RWPE2 (cell line): ENCODE measurements at places on chromosomes 2 and 18.

DNA sequence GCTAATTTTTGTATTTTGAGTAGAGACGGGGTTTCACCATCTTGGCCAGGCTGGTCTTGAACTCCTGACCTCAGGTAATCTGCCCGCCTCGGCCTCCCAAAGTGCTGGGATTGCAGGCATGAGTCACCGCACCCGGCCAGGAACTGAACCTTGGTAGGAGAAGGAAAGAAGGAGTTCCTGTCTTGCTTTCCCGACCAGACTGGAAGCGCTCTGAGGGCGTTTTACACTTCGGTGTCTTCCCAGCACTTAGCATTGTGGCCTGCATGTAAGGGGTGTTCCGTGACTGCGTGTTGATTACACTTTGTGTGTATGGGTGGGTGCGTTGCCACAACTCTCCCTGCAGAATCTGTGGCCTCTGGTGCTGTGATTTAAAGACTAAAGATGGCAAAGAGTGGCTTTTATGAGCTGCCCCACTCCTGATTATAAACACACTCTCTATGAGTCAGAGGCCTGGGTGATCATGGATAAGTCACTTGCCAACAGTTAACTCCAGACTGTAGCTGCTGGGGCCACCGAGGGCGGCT lies 46.0 kb downstream of the ODC1 start:
- no peak overlapping the region for H3K4me3 ChIP-seq
- H3K27me3 ChIP-seq: no peaks in the 10 kb centered on the region
- no peak for DNase-seq
- H3K27ac ChIP-seq: peak overlapping the region; percentile 95
- H3K4me1 ChIP-seq: peaks cover 40% of the 10 kb centered on the region

DNA sequence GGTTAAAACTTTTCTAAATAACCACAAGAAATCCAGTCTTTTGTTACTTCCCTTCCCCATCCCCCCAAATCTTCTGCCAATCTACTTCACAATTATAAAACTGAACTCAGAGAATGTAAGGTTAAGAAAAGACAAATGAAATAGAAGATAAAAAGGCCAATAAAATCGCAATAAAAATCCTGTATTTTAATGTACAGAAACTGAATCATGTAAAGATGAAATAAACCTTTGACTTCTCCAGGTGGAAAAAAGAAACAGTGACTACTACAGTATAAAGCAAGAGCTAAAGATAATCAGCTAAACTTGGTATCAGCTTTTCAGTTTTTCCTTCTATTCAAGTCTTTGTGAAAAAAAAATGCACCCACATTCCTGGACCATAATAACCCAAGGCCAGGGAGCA lies 1.7 kb downstream of the SYT4 start:
- peaks cover 18% of the 10 kb centered on the region for H3K27me3 ChIP-seq
- no peaks in the 10 kb centered on the region for H3K4me1 ChIP-seq
- H3K4me3 ChIP-seq: no peak overlapping the region
- H3K27ac ChIP-seq: no peak overlapping the region
- no peak for DNase-seq

DNA sequence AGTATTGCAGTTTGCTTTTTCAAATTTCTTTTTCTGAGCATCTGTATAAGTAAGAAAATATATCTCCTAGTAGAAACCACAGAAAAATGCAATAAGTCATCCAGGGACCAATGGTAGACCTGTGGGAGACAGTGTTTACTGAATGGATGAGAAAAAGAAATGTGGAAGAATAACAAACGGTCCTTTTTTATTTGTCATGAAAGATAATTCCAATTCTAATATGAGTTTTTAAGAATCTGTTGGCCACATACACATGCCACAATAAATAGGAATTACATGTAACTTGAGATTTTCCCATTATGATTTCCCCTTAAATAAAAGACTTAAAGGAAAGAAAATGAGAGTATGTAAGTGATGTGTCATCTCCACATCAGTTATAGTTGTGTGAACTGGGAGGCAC lies 107.7 kb upstream of the RAB27B start:
- no peaks in the 10 kb centered on the region for H3K27me3 ChIP-seq
- H3K27ac ChIP-seq: no peak overlapping the region
- no peaks in the 10 kb centered on the region for H3K4me1 ChIP-seq

- H3K27ac ChIP-seq: no peak overlapping the region
- no peaks in the 10 kb centered on the region for H3K36me3 ChIP-seq
- H3K27me3 ChIP-seq: no peaks in the 10 kb centered on the region
- DNase-seq: no peak
- H3K4me1 ChIP-seq: no peaks in the 10 kb centered on the region
These were observed 35.1 kb downstream of the GALM start for GRCh38 chr2:38700881-38701458.

DNA sequence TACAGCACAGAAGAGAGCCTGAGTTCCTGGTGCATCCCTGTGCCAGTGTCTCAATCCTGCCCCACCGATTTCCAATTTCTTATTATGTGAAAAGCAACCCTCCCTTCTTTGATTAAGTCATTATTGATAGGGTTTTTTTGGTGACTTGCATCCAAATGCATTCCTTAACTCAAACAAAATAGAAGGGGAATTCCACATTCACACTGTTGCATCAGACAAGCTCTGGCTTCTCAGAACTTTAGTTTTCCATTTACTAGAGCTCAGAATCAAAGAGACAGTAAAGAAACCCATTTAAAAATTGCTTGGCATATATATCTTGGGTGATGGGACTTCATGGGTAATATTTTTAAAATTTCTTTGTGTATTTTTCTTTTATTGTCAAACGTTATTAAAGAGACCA lies 13.8 kb upstream of the TMEM200C start:
- H3K4me3 ChIP-seq: no peak overlapping the region
- no peaks in the 10 kb centered on the region for H3K4me1 ChIP-seq
- no peak for DNase-seq
- no peaks in the 10 kb centered on the region for H3K27me3 ChIP-seq
- no peak overlapping the region for H3K27ac ChIP-seq

- DNase-seq: no peak
- no peak overlapping the region for H3K27ac ChIP-seq
- no peaks in the 10 kb centered on the region for H3K27me3 ChIP-seq
- no peak overlapping the region for H3K4me3 ChIP-seq
These were observed 15.2 kb downstream of the SMAD2 start for GRCh38 chr18:47915229-47915628.

DNA sequence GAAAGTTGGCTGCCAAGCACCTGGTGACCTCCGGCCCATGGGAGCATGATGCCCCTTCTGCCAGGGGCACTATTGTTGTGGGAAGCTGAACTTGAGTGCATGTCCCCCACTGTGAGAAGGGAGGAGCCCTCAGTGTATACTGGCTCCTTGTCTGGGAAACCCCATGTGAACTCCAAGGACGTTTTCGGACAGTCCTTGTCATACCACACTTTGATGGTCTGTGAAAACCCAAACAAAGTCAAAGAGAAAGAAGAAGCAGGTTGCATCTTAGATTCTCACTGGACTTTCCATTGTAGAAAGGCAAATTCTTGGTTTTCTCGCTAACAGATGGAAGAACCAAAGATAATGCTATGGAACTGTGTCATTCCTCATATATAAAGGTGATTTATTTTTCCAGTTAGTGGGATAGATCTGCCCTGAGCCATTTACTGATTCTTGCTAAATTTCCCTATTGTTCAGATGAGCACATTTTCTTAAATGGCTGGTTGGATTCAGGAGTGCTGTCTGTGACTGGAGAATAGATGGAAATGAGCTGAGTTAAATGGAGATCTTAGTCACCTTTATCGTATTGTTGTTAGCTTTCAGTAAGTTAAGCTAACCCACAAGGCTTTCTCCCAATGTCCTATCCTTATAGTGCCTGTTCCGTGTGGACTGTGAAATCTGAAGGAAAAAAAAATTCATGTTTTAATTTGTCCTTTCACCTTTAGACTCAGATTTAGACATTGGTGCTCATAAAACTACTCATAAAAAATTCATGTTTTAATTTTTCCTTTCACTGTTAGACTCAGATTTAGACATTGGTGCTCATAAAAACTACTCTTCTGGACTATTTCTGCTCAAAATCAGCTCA lies 166.6 kb downstream of the ACTR3 start:
- H3K27me3 ChIP-seq: peaks cover 18% of the 10 kb centered on the region
- no peaks in the 10 kb centered on the region for H3K36me3 ChIP-seq
- no peak overlapping the region for H3K27ac ChIP-seq
- DNase-seq: no peak

DNA sequence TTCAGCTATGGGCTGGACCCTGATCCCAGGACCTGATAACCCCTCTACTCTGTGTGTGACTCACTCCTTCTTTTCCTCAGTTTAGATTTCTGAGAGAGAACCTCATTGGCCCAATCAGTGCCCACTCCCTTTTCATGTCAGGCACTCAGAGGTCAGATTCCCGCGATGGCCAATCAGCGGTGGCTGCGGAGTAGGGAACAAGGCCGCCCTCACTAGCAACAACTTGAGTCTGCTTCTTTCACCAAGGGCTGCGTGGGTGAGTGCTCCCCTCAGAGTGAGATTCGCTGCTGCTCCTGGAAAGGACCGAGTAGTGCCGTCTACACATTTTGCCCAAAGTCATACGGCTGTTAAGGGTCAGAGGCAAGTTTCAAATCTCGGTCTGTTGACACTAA lies 34.7 kb downstream of the NPPC start:
- H3K27me3 ChIP-seq: no peaks in the 10 kb centered on the region
- H3K36me3 ChIP-seq: no peaks in the 10 kb centered on the region
- H3K27ac ChIP-seq: no peak overlapping the region
- DNase-seq: no peak
- H3K4me1 ChIP-seq: peaks cover 8% of the 10 kb centered on the region

GRCh38 chr2:150191349-150191748 lies 296.1 kb downstream of the RND3 start:
- H3K36me3 ChIP-seq: no peaks in the 10 kb centered on the region
- no peak overlapping the region for H3K4me3 ChIP-seq
- no peak for DNase-seq
- peak overlapping the region; percentile 40 for H3K27ac ChIP-seq
- no peaks in the 10 kb centered on the region for H3K27me3 ChIP-seq

GRCh38 chr2:127404466-127405254 lies 13.6 kb upstream of the PROC start:
- no peak for DNase-seq
- no peaks in the 10 kb centered on the region for H3K27me3 ChIP-seq
- no peak overlapping the region for H3K4me3 ChIP-seq
- no peaks in the 10 kb centered on the region for H3K36me3 ChIP-seq

DNA sequence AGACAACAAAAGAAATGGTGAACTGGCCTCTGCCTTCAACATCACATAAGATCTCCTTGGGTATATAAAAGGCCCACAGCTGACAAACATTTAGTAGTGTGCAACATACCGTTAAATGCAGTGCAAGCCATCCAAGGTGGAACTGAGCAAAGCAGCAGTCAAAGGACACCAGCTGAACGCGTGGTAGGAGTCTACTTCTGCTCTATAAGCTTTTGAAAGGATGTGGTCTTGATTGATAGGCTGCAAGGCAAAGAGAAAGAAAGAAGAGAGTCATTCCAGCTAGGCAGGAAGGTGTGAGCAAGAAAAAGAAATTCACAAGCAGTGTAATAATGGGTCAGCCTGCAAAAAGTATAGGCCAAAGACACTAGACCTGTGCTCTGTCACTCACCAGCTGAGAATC lies 356.3 kb downstream of the SATB2 start:
- H3K4me3 ChIP-seq: no peak overlapping the region
- no peak for DNase-seq
- H3K4me1 ChIP-seq: no peaks in the 10 kb centered on the region

DNA sequence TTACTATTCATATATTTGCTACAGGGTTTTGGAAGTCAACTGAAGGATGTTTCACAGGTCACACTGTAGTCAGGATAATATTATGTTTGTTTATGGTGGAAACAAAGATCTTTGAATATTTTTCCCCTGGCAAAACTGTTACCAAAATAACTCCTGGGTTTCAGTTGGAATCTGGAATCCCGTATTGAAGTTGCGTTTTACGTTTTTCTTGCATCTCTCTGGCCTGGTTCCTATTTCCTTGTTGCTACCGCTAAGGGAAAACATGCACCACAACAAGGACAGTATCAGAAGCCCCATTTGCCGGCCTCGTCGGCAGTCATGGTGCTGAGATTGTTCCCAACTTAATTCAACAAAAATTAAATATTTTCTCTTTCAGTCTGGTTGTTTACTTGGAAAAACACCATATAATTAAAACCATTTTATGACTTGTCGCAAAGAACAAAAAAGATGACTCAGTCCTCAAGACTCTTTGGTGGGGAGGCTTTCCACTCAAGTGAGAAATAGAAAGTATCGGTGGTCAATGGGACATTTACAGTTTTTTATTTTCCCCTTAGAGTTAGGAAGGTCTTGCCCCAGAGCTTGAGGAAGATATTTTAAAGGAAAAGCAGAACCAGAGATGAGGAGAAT lies 42.3 kb downstream of the EN1 start:
- H3K4me1 ChIP-seq: no peaks in the 10 kb centered on the region
- no peaks in the 10 kb centered on the region for H3K36me3 ChIP-seq
- H3K27ac ChIP-seq: no peak overlapping the region
- DNase-seq: no peak

GRCh38 chr2:112644155-112644932 lies 1.4 kb upstream of the SLC20A1 start:
- no peaks in the 10 kb centered on the region for H3K27me3 ChIP-seq
- peak overlapping the region; percentile 84 for H3K4me3 ChIP-seq
- no peak for DNase-seq
- H3K36me3 ChIP-seq: peaks cover 31% of the 10 kb centered on the region
- peak overlapping the region; percentile 98 for H3K27ac ChIP-seq

- no peaks in the 10 kb centered on the region for H3K4me1 ChIP-seq
- peak; percentile 44 for DNase-seq
- peaks cover 6% of the 10 kb centered on the region for H3K27me3 ChIP-seq
- H3K4me3 ChIP-seq: no peak overlapping the region
- H3K36me3 ChIP-seq: no peaks in the 10 kb centered on the region
- no peak overlapping the region for H3K27ac ChIP-seq
These were observed 14.9 kb upstream of the SNED1 start for GRCh38 chr2:240983361-240983995.

- H3K27me3 ChIP-seq: no peaks in the 10 kb centered on the region
- DNase-seq: no peak
- H3K36me3 ChIP-seq: no peaks in the 10 kb centered on the region
- no peak overlapping the region for H3K4me3 ChIP-seq
- H3K4me1 ChIP-seq: no peaks in the 10 kb centered on the region
These were observed 27.4 kb downstream of the ITSN2 start for GRCh38 chr2:24332791-24333540.

GRCh38 chr2:178863856-178864620 lies 56.8 kb upstream of the TTN start:
- H3K27me3 ChIP-seq: no peaks in the 10 kb centered on the region
- no peaks in the 10 kb centered on the region for H3K36me3 ChIP-seq
- no peak overlapping the region for H3K27ac ChIP-seq
- H3K4me1 ChIP-seq: no peaks in the 10 kb centered on the region
- no peak overlapping the region for H3K4me3 ChIP-seq
- no peak for DNase-seq

GRCh38 chr2:54295911-54296310 lies 39.9 kb upstream of the TSPYL6 start:
- no peaks in the 10 kb centered on the region for H3K27me3 ChIP-seq
- H3K4me1 ChIP-seq: no peaks in the 10 kb centered on the region
- no peak overlapping the region for H3K27ac ChIP-seq
- H3K36me3 ChIP-seq: no peaks in the 10 kb centered on the region
- DNase-seq: no peak

DNA sequence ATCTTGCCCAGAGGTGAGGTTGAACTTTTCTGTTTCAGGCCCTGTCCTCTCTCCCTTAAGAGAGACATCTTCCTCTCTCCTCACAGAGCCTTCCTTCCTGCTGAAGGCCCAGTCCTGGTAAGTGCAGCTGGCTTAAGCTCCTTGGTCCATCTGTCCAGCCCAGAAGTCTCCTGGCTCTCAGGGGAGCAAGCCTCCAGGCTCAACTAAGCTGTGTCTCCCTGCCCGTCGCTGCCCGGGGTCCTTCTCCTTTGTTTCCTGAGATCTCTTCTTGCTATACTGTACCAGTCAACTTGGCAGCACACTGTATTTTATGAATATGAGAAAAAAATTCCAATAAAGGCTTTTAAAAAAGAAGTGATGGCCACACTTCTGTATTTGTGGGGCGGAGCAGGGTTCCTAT lies 77.4 kb downstream of the KCNF1 start:
- H3K36me3 ChIP-seq: no peaks in the 10 kb centered on the region
- DNase-seq: no peak
